ENCODE measurements at places on chromosomes 13 and 19. TPM values are rescaled to one million over a fixed set of nuclear protein-coding genes. Genes with fewer than 3 reads are reported as not detected.

GRCh38 chr19:57212109-57212508 lies 18.7 kb upstream of the AURKC start:
- H3K4me1 ChIP-seq, result no peaks in the 10 kb centered on the region
- H3K36me3 ChIP-seq, result peaks cover 33% of the 10 kb centered on the region
- H3K27ac ChIP-seq, result no peak overlapping the region
- H3K27me3 ChIP-seq, result no peaks in the 10 kb centered on the region

The CYP4F8 gene
- not detected for total RNA-seq

The TBXA2R gene
- 0.24 TPM for total RNA-seq

- no peak for DNase-seq
- H3K27ac ChIP-seq, result no peak overlapping the region
- H3K4me1 ChIP-seq, result no peaks in the 10 kb centered on the region
- H3K36me3 ChIP-seq, result no peaks in the 10 kb centered on the region
- no peak overlapping the region for H3K4me3 ChIP-seq
- no peaks in the 10 kb centered on the region for H3K27me3 ChIP-seq
These were observed 1213.1 kb downstream of the OLFM4 start for GRCh38 chr13:54241719-54242118.

- no peaks in the 10 kb centered on the region for H3K27me3 ChIP-seq
- no peak for DNase-seq
- H3K27ac ChIP-seq, result no peak overlapping the region
- no peak overlapping the region for H3K4me3 ChIP-seq
- no peaks in the 10 kb centered on the region for H3K36me3 ChIP-seq
These were observed 11.6 kb upstream of the GPR18 start for GRCh38 chr13:99269627-99270241.

The HPN gene
- total RNA-seq, result 2.2 TPM

- no peak for DNase-seq
- H3K27me3 ChIP-seq, result no peaks in the 10 kb centered on the region
- no peaks in the 10 kb centered on the region for H3K4me1 ChIP-seq
- no peak overlapping the region for H3K27ac ChIP-seq
- peaks cover 34% of the 10 kb centered on the region for H3K36me3 ChIP-seq
These were observed 6.8 kb downstream of the ZNF564 start for GRCh38 chr19:12544401-12544876.

GRCh38 chr19:5417495-5418436 lies 37.5 kb upstream of the ZNRF4 start:
- no peak overlapping the region for H3K4me3 ChIP-seq
- no peak for DNase-seq
- H3K27me3 ChIP-seq, result peaks cover 83% of the 10 kb centered on the region
- H3K36me3 ChIP-seq, result peaks cover 7% of the 10 kb centered on the region
- no peak overlapping the region for H3K27ac ChIP-seq
- no peaks in the 10 kb centered on the region for H3K4me1 ChIP-seq

DNA sequence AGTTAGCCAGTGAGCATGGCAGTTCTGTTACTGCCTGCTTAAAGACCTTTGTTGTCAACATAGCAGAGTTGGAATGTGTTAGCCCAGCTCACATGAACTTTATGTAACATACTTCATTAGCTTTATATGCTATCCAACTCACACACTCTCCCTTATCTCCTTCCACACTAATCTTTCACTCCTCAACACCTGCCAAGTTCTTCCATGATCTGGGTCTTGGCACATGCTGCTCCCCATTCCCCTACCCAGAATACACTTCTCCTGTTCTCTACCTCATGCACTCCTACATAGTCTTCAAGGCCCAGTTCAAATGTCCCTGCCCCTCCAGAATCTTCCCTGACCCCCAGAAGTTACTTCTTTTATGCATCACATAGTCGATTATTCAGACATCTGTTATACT lies 179.3 kb downstream of the KATNAL1 start:
- H3K36me3 ChIP-seq, result no peaks in the 10 kb centered on the region
- no peaks in the 10 kb centered on the region for H3K27me3 ChIP-seq
- H3K27ac ChIP-seq, result no peak overlapping the region
- no peak overlapping the region for H3K4me3 ChIP-seq
- no peak for DNase-seq

The TSPAN16 gene
- total RNA-seq, result not detected

The MAST1 gene
- total RNA-seq, result 2.6 TPM

The KISS1R gene
- total RNA-seq, result not detected
